ENCODE measurements at places on chromosomes 12 and 14.

- DNase-seq, result peak; percentile 78
Observed at GRCh38 chr12:59164991-59165718, 244.9 kb upstream of the LRIG3 start.

DNA sequence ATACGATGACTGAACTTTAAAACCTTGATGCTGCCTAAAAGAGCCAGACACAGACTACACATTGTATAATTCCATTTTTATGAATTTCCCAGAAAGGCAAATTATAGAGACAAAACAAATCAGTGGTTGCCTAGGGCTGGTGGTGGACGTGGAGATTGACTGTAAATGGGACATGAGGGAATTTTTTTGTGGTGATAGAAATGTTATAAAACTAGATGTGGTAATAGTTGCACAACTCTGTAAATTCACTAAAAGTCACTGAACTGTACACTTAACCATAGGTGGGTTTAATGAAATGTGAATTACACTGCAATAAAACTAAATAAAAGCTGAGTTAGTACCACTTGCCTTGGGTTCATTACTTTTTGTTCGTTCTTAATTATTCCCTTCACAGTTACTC is 72.1 kb downstream of the PLEKHA5 start:
- DNase-seq, result no peak

- DNase-seq, result peak; percentile 34
Observed at GRCh38 chr12:132610866-132611602, 652 bp upstream of the LRCOL1 start.

DNA sequence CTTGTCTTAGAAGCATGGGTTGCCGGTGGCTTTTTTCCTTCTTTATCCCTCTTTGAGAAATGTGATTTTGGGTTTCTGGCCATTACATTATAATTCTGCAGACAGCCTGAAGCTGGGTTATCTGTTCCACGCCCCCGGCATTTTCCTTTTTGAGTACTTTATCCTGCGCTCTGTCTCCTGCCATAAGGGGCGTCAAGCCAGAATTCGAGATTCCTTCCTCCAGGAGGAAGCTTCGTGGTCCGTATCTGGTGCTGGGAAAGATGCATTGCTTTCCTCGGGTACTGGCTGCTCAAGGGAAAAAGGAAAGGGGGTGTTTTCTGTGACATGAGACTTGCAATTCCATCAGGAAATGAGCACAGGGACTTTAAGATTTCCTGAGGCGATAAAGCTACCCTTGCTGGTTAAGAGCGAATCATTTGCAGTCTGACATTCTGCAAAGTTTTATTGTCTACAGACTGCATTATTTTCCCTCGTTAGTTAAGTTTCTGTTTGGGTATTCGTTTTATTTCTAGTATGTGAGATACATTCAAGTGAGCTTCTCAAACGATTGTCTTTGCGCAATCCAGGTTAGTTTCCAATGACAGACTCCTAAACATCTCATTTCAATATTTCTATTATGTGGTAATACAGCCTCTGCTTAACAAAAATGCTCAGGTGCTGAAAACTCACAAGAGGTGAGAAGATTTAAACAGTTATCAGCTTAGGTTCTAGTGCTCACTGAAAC is 694 bp downstream of the AKAP5 start:
- DNase-seq, result peak; percentile 36

GRCh38 chr12:89278862-89279261 is 73.4 kb downstream of the DUSP6 start:
- DNase-seq, result peak; percentile 66

- DNase-seq, result no peak
Observed at GRCh38 chr12:30420561-30420960, 275.1 kb downstream of the IPO8 start.
